CD4-positive, CD25-positive, alpha-beta regulatory T cell (primary cell): ENCODE measurements at places on chromosomes 1 and 21.
A peak's percentile ranks its signal among the peaks of the same experiment; 100 is the strongest.

DNA sequence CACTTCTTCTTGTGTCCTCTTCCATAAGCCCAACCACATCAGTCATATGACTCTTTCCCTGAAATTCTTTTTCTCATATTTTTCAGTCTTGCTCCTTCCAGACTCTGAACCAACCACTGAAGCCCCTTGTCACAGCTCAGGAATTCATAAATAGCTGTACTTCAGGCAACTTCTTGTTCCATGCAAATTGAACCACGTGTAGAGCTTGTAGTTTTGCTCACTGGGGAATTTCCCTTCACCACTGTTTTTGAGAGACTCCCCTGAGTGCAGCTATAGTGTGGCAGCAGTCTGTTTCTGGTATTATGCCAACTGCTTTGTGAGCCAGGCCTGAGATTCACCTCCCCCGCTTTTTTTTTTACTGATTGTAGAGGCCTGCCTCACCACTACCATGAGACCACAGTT lies 150.3 kb upstream of the SPAG17 start:
- no peak for DNase-seq

DNA sequence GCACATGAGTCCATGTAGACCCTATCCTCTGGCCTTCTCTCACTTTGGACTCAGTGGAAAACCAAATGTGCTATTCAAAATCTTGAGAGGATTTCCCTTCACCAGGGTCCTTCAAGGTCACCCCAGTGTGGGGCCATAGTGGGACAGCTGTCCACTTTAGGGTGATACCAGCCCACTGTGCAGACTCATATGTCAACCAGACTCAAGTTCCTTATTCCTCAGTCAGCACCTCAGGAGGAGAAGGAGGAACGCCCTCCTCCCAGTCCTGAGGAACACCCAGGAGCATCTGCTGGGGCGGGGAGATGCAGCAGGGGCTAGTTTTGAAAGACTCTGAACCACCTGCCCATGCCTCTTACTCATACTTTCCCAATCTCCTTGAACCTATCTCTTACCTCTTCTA lies 340.9 kb downstream of the MATN1 start:
- DNase-seq, result no peak

DNA sequence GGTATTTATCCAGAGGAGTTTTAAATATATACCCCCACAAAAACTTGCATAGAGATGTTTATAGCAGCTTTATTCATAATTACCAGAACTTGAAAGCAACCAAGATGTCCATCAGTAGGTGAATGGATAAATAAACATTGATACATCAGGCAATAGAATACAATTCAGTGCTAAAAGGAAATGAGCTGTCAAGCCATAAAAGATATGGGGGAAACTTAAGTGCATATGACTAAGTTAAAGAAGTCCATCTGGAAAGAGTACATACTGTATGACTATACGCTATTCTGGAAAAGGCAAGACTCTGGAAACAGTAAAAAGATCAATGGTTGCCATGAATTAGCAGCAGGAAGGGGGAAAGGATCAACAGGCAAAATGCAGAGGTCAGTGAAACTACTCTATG lies 366.7 kb downstream of the HHIPL2 start:
- DNase-seq, result no peak

DNA sequence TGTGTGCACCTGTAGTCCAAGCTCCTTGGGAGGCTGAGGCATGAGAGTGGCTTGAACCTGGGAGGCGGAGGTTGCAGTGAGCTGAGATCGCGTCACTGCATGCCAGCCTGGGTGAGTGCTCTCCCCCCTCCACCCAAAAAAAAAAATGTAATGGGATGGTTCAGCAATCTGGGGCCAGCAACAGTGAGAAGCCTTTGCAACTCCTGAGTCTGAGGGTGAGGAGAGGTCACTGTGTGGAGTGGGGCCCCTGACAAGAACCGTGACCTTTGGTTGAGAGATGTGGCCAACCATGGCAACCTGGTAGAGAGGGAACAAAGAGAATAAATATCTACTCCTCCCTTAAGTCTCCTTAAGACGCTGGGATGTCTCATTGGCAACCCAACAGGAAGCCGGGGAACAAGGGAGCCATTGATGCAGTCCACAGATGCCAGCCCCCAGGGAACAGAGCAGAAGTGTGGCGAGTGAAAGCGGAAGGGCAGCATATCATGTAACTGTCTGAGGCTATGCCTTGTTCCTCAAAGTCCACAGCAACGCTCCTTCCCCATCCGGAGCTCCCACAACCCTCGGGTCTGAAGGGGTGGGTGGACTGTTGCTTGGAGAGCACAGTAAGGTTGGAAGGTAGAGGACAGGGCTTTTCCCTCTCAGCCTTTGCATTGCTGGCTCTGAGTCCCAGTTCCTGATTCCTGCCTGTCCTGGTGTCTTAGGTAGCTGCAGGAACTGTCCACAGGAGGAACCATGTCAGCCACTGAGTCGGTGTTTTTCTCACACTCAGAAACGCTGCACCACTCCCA lies 8.3 kb downstream of the TRNP1 start:
- no peak for DNase-seq

DNA sequence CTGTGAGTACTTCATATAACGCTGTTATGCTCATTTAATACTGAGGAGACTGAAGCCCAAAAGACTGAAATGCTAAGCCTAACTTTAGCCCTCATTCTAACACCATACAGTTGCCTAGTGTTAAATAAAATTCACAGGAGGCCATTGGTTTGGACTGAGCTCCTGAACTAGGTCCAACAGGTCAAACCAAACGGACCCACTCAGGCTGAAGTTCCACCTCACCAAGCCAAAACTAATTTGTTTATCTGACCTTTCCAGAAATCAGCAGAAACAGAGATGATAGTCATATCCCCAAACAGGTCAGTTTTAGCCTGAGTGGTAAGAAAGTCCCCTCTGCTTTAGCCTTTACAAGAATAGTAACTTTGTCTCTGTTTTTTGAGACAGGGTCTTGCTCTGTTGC lies 311.3 kb upstream of the ZP4 start:
- DNase-seq, result no peak

- DNase-seq, result no peak
Observed at GRCh38 chr21:39037807-39038405, 145.3 kb downstream of the PSMG1 start.

DNA sequence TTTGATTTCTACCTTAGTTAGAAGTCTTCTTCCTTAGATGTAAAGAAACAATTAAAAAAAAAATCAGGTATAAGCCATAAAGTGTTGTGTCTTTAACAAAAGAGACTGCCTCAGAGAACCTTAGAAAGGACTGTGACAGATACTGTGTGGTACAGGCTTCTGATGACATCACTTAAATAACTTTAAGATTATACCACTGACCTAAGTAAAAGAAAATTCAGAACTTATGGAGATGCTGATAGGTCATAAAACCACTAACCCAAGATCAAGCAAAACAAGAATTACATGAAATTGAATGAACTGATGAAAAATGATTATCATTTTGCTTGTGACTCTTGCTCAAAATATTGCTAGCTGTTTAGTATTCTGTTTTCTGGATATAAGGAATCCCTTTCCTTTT lies 220.8 kb downstream of the NRIP1 start:
- DNase-seq, result no peak

DNA sequence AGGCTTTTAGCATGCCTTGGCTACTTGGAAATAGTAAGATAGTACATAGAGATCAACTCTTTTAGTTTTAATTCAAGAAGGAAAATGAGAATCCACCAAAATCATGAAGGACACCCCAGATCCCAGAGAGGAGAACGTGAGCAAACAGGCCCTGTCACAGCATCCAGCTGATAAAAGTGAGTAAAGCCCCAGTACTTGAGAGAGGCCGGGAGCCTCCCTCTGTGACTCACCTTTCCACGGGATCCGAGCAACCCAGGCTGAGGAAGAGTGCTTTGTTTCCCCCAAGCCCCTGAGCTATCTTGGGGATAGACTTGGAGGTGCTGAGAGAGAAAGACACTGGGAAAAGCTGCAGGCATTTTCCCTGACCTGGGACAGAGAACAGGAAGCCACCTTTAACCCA lies 238.6 kb downstream of the DUSP10 start:
- no peak for DNase-seq

DNA sequence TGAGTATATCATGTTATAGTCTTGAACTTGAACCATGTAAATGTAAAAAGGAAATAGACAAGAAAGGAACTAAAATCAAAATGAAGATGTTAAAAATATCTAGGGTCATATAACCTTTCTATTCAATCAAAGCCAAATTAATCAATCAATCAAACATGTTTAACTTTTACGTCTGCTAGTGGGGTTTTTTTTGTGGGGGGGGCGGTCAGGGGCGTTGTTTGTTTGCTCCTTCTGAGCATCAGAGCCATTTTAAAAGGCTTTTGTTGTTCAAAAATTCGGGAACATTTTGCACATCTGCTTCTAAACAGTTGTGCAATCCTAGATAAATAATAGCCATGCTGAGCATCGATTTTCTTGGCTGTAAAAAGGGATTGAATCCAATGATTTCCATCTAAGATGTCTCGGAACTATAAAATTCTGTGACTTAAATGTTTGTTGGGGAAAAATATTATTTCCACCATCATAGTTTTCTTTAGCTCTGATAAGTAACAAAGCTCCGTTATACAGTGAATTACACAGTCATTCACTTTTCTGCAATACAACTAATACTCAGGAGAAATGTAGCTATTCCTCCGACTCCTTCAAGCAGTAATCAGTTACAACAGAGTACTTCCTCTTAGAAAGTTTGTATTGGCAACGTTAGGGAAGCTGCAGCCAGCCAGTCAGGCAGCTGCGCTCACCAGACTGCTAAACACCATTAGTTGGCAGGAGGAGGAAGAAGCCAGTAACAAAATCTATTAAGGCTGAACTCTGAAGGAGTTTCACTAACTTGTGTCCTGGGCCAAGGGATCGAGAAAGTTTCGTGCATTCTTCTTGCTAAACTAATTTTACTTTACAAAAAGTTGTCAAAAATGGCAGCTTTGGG lies 2.2 kb downstream of the SPATA6 start:
- DNase-seq, result no peak

- no peak for DNase-seq
Observed at GRCh38 chr1:21307210-21307609, 16.9 kb upstream of the ECE1 start.

DNA sequence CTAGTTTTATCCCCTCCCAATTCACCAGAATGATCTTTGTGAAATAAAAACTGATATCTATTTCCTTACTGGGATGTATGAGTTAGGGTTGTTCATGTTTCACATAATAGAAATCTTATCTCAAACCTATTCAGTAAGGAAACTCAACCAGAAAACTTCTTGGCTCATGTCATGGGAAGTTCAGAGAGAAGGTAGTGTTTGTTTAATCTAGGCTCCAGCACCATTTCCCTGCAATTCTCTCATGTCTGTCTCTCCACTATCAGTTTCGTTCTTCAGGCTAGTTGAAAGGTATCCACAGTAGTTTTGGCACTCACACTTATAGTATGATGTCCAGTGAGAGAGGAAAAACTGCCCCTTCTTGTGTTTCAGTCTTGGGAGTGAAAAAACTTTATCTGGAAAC lies 34.6 kb upstream of the UHMK1 start:
- DNase-seq, result no peak

GRCh38 chr21:42404539-42404938 lies 837 bp downstream of the UBASH3A start:
- DNase-seq, result no peak

DNA sequence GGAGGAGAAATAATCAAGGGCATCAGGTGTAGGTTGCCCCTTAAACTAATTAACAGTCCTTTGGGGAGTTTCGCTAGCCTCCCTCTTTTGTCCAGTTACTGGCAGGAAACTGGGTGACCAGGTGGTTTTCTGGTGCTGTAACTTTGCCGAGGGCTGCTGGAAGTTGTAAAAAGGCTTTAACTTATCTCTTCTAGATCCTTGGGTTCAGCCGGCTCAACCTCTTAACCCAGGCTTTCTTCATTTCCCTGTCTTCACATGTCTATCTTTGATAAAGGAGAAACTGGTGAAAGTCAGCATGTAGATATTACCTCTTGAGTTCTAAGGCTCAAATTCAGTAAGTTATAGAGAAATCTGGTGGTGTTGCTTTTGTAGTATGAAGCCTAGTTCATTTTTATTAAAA lies 289.7 kb upstream of the NRIP1 start:
- no peak for DNase-seq

GRCh38 chr1:36771660-36772284 lies 262.5 kb downstream of the GRIK3 start:
- DNase-seq, result no peak

DNA sequence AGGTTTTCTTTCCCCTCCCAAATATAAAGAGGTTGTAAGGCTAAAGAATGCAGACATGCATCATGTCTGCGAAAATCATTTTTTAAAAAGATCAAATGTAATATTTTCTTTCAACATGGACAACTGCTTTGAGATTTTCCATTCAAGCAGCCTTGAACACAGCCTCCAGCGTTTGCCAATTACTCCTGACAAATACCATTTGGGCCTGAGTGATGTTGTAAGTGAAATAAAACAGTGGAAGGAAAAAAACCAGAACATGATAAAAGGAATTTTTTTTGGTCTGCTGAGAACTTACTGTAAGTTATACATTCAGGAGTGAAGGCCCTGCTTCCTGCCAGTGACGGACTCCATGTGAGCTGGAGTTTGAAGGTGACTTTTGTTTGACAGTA lies 37.2 kb downstream of the SETD4 start:
- no peak for DNase-seq

- DNase-seq, result peak; percentile 66
Observed at GRCh38 chr1:31593770-31594632, 17.7 kb downstream of the TINAGL1 start.

DNA sequence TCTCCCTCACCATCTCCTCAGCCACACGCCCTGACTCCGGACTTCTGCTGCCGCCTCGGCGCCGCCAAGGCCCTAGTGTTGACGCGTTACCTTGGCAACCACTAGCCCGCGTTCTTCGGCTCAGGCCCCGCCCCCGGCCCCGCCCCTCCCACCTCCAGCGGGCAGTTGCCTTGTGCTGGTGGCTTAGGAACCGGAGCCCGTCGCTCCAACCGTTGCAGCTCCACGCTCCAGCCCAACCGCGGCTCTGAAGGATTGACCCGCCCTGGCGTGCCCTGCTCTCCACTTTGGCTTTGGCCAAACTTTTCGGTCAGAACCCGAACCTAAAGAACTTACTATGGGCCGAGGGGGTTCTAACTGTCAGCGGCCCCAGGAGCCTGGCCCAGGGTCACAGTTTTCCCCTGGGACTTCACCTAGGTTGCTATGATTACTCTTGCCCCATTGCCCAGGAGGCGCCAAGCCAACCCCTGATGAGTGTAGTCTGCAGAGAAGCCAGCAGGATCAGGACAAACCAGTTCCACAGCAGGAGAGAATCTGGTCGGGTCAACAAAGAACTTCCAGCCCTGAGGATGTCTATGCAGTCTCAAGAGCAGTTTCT lies at the start of gene CFAP45:
Gene CFAP45 (minus strand): TSS at position 80 of the 595 bp plus-strand sequence. CDS start 67 bp downstream, at position 13.
- no peak for DNase-seq

DNA sequence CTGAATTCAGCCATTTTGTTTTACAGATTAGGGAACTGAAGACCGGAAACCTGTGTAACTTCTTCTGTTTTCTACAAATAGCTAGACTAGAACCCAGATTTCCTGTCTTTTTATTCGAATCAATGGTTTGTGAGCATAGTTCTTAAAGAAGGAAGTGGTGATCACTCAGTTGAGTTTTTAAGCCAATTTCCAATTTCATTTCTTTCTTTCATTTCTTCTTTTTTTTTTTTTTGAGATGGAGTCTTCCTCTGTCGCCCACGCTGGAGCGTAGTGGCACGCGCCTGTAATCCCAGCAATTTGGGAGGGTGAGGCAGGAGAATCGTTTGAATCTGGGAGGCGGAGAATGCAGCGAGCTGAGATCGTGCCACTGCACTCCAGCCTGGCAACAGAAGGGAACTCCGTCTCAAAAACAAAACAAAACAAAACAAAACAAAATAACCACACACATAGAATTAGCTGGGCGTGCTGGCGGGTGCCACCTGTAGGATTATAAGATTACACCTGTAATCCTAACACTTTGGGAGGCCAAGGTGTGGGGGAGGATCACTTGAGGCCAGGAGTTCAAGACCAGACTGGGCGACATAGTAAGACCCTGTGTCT lies 3.0 kb upstream of the MDM4 start:
- DNase-seq, result peak; percentile 86

GRCh38 chr1:14522077-14522925 lies 76.2 kb upstream of the KAZN start:
- DNase-seq, result no peak
